Psoas muscle (tissue), 8 donors: ENCODE measurements at places on chromosomes 4 and X. TPM values are rescaled to one million over a fixed set of nuclear protein-coding genes. Genes with fewer than 3 reads are reported as not detected.

DNA sequence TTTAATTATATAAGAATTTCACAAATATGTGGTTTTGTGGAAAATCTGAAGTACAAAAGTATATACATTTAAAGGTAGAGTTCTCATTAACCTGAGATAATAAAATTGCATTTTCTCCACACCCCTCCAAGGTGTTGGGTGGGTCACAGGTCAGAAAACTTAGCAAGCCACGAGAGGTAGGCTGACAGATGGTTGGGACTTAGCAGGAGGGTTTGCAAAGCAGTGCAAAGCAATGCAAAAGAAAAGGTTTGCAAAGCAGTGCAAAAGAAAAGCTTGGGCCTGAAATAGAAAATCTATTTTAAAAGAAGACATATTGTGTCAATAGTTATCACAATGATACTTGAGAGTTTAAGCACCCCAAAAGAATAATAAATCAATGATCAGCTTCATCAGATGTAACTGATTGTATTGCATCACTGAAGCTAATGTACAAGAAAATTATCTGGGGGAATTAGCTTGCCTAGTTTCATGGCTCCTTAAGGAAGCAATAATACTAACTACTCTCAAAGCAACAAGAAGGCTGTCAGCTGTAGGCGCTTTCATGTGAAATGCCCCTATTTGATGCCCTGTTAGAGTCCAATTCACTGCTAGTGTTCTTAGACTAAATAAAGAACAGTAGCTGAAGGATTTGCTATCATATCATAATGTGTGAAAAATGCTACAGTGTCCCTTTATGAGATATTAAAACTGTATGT, 319.5 kb downstream of the KCNIP4 start:
- no peaks in the 10 kb centered on the region for H3K36me3 ChIP-seq
- H3K4me1 ChIP-seq = no peaks in the 10 kb centered on the region
- no peak overlapping the region for H3K27ac ChIP-seq
- no peaks in the 10 kb centered on the region for H3K27me3 ChIP-seq

DNA sequence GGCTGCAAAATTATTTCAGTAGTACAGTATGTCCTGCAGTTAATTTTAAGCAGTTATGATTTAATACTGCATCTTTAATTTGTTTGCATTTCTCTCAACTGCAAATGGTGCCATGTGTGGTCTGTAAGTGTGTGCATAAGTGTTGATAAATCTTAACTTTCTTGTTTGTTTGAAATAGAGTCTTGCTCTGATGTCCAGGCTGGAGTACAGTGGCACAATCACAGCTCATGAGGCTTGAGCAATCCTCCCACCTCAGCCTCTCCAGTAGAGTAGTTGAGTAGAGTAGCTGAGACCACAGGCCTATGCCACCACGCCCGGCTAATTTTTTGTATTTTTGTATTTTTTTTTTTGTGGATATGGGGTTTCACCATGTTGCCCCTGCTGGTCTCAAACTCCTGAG, 322.5 kb upstream of the NR3C2 start:
- H3K27me3 ChIP-seq = no peaks in the 10 kb centered on the region
- no peak overlapping the region for H3K27ac ChIP-seq
- H3K36me3 ChIP-seq = no peaks in the 10 kb centered on the region
- DNase-seq = no peak

DNA sequence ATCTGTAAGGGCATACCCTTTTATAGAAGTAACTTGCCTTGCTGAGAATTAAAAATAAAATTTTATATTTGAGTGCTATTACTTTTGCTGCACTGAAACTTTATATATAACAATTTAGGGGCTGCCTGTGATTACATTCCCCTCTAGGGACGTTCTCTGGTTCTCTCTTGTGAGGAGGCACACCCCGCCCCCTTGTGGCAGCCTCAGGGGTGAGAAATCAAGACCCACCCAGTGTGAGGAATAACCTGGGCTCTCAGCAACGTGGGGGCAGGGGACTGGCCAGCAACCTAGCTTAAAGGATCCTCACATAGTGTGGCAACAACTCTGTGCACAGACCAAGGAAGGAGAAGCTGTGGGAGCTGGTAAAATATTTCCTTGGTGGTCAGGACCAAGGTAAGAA, 43.7 kb downstream of the MAGEA9 start:
- H3K27me3 ChIP-seq = no peaks in the 10 kb centered on the region
- no peak for DNase-seq
- H3K4me1 ChIP-seq = no peaks in the 10 kb centered on the region
- H3K27ac ChIP-seq = no peak overlapping the region
- H3K36me3 ChIP-seq = no peaks in the 10 kb centered on the region

DNA sequence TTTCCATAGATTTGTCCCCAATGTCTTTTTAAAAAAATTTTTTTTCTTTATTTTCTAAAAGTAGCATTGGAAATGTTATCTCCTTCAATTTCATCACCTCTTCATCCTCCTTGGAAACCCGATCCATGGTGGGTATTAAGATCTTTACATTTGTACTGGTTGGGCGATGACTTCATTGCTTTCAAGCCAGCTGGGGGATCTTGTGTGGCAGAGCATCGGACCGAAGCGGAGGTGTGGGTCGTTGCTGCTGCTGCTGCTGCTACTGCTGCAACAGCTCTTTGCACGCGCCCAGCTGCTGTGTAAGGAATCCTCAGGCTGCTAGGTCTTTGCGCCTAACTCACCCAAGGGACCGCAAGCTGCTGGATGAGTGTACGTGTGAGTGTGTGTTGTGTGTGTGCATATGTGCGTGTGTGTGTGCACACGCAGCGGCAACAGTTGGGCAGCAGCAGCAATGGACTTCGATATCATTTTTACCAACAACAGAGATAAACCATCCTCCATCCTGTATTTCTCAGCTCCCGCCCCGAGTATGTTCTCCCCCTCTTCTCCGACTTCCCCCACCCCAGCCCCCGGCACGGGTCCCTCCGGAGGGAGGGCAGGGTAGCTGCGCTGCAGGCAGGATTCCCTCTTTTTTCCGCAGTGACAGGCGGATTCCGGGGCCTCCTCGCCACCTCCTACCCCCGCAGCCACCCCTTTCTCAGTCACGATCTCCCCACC, 768 bp upstream of the CDKL5 start:
- no peaks in the 10 kb centered on the region for H3K36me3 ChIP-seq
- H3K4me3 ChIP-seq = peak overlapping the region; percentile 81
- H3K27ac ChIP-seq = no peak overlapping the region
- DNase-seq = no peak

CC2D2A gene
- total RNA-seq = 2.2 TPM

DNA sequence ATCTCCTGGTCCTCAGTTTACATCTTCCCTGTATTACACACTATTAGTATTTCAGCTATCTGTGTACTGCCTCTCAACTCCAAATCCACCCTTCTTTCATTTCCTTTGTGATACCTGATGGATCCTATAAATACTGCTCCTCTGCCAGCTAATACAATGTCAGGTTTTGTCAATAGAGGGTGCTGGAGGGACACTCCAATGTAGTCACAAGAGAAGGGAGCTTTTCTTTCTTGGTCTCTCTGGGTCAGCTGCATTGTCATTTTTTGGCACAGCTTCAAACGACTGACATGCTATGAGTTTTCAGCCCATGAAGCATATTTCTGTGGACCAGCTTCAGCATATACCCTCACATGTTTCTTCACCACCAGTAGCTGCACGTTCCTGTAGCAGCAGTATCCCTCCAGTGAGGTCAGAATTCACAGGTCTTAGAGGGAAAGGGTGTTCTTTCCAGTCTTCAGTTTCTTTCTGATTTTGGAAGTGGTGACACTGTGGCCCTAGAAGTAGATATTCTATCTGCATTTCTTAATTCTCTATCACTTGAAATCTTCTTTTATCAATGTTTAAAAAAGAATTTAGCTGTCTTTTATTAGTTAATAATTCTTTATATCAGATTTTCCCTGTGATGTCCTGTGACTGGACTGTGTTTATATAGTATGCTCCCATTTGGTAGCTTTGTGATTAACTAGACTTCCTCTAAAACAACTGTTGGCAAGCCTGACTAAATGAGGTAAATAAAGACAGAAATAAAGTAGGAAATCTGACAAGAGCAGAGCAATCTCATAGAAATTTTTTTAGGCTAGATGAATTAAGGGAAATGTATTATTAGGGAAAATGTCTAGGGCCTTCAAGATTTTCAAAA, 60.6 kb downstream of the GABRA2 start:
- H3K36me3 ChIP-seq = no peaks in the 10 kb centered on the region
- no peak overlapping the region for H3K27ac ChIP-seq
- H3K4me1 ChIP-seq = no peaks in the 10 kb centered on the region

CCSER1 gene
- total RNA-seq = 2.5 TPM

GRCh38 chrX:38991656-38992440, 190.6 kb downstream of the MID1IP1 start:
- H3K36me3 ChIP-seq = no peaks in the 10 kb centered on the region
- H3K4me1 ChIP-seq = no peaks in the 10 kb centered on the region
- no peak for DNase-seq

- H3K27ac ChIP-seq = peak overlapping the region; percentile 97
- H3K27me3 ChIP-seq = no peaks in the 10 kb centered on the region
- peaks cover 18% of the 10 kb centered on the region for H3K4me1 ChIP-seq
- DNase-seq = no peak
Measured at GRCh38 chrX:374596-374995, 12.1 kb downstream of the PPP2R3B start.

BEND2 gene
- 0.06 TPM for total RNA-seq

DNA sequence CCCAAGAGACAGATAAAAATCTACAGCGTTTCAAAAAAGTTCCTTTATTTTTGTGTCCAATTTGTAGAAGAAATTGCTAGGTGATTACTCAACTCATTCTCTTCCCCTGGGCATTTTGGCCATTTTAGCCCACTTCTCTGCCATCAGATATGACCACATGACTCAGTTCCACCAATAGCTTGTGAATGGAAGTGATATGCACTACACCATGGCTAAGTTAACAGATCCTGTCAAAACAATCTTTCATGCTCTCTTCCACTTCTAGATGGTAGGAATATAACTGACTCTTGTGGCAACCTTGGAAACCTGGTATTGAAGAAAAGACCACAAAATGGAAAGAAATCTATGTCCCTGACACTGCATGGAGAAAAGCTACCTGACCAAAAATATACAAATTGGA, 26.2 kb upstream of the FREM3 start:
- H3K36me3 ChIP-seq = no peaks in the 10 kb centered on the region
- H3K4me3 ChIP-seq = no peak overlapping the region
- no peaks in the 10 kb centered on the region for H3K4me1 ChIP-seq
- DNase-seq = no peak
- H3K27ac ChIP-seq = no peak overlapping the region

DNA sequence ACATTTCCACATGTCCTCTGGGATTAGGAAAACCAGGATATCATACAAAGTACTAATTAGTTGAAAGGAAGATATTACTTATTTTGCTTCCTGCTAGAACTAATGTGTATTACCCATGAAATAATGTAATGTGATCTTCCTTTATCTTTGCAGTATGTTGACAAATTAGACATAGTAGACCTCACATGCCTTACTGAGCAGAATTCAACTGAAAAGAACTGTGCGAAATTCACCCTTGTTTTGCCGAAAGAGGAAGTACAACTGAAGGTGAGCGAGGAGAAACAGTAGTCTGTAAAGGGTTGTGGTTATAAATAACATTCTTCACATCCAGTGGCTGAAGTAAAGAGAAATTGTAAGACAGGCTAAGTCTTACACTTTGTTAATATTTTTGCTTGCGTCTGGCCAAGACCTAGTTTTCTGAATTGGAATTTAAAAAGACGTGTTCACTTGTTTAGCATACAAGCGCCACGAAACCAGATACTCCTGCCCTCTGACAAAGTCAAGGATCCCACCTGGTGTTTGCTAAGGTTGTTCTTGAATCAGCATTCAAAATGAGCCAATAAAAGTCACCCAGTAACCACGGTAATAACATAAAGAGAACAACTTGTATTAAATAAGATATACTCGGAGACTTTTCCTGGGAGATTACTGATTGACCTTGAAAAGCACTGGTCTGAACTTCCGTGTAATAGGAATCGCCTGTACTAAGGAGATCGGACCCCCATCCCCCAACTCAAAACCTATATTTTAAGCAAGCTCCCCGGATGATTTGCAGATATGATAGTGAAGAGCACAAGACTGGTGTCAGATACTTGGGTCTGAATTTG, 16.9 kb downstream of the STAP1 start:
- H3K27me3 ChIP-seq = no peaks in the 10 kb centered on the region
- H3K27ac ChIP-seq = no peak overlapping the region
- H3K36me3 ChIP-seq = no peaks in the 10 kb centered on the region
- H3K4me1 ChIP-seq = no peaks in the 10 kb centered on the region

GRCh38 chrX:124098089-124098488, 136.6 kb downstream of the STAG2 start:
- H3K27ac ChIP-seq = no peak overlapping the region
- peaks cover 35% of the 10 kb centered on the region for H3K36me3 ChIP-seq
- DNase-seq = no peak
- no peak overlapping the region for H3K4me3 ChIP-seq
- H3K4me1 ChIP-seq = no peaks in the 10 kb centered on the region

GAK gene
- 23.5 TPM for total RNA-seq

DNA sequence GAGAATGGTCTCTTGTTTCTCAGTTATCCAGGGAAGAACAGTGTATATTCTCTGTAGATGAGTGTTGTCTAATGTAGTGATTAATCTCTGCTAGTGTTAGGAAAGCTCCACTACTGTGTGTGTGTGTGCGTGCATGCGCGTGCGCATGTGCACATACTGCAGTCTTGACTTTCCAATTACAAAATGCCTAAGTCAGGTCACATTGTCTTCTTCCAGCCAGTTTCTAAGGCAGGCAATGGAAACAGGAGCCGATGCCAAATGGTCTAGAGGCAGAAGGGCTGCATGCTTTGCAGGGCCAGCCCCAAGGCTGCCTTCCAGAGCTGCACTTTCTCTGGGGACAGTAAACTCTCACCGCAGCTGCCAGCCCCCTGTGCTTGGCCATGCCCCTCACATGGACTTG, 30.5 kb upstream of the NAP1L5 start:
- H3K4me3 ChIP-seq = no peak overlapping the region
- peak; percentile 69 for DNase-seq
- peaks cover 6% of the 10 kb centered on the region for H3K36me3 ChIP-seq
- peaks cover 53% of the 10 kb centered on the region for H3K4me1 ChIP-seq

DNA sequence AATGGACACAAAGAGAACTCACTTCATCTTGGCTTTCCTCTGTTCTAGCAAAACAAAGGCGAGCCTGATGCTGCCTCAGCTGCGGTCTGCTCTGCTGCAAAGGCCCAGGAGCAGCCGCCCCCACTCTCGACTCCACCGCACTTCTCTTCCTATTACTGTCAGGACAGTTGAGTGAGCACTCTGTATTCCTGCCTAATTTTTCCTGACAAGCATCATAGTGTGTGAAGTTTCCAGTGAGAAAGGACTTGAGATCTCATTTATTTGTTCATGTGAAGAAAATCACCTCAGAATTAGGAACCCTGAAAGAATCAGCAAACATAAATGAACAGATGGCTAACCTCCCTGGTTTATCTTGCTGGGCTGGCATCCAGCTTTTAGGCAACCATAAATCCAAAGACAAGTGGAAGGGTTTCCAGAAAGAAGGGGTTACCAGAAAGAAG, 15.6 kb downstream of the SCARB2 start:
- H3K27me3 ChIP-seq = no peaks in the 10 kb centered on the region
- peak overlapping the region; percentile 97 for H3K27ac ChIP-seq
- H3K4me1 ChIP-seq = peaks cover 97% of the 10 kb centered on the region

DNA sequence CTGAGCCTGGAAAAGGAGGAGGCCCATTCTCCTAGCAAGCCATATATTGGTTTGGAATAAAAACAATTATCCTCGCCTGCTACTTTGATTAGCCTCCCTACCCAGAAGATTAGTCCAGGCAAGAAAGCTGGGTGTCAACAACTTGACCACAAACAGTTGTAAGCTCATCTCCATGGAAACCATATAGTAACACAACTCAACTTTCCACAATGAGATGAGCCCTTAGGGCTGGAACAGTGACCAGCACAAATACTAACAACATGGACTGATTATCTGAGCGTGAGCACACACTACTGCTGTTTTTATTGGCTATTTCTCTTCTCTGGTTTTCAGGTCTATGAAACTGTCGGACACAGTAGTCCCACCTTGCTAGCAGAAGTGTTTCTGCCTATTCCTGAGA, 80.8 kb downstream of the CC2D2A start:
- H3K36me3 ChIP-seq = peaks cover 8% of the 10 kb centered on the region
- H3K27ac ChIP-seq = no peak overlapping the region
- H3K27me3 ChIP-seq = no peaks in the 10 kb centered on the region
- H3K4me1 ChIP-seq = peaks cover 3% of the 10 kb centered on the region
